ENCODE measurements at places on chromosomes 3 and 15.
A peak's percentile ranks its signal among the peaks of the same experiment; 100 is the strongest.

GRCh38 chr15:53511175-53511574, 248.3 kb downstream of the WDR72 start:
- no peaks in the 10 kb centered on the region for H3K27me3 ChIP-seq
- H3K4me3 ChIP-seq: no peak overlapping the region
- H3K36me3 ChIP-seq: no peaks in the 10 kb centered on the region
- no peak overlapping the region for H3K27ac ChIP-seq
- DNase-seq: no peak

GRCh38 chr3:154218728-154219127, 97.5 kb downstream of the ARHGEF26 start:
- H3K27ac ChIP-seq: no peak overlapping the region
- H3K36me3 ChIP-seq: no peaks in the 10 kb centered on the region
- no peaks in the 10 kb centered on the region for H3K4me1 ChIP-seq

DNA sequence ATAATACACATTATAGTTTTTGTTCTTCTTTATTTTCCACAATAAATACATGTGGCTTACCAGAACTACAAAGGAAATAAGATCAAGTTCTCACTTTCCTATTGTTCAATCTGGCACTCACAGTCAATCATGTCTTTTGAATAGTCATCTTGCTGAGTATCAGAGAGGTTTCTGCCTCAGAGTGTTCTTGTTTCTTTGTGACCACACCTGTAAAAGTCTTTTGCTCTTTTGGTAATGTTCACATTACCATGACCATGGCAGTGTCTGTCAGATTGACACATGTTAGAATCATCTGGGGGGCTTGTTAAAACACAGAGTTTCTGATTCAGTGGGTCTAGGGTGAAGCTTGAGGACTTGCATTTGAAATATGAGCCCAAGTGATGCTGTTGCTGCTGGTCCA, 135.0 kb downstream of the SATB1 start:
- H3K36me3 ChIP-seq: no peaks in the 10 kb centered on the region
- no peaks in the 10 kb centered on the region for H3K4me1 ChIP-seq
- H3K4me3 ChIP-seq: no peak overlapping the region
- no peak overlapping the region for H3K27ac ChIP-seq
- no peaks in the 10 kb centered on the region for H3K27me3 ChIP-seq
- no peak for DNase-seq

DNA sequence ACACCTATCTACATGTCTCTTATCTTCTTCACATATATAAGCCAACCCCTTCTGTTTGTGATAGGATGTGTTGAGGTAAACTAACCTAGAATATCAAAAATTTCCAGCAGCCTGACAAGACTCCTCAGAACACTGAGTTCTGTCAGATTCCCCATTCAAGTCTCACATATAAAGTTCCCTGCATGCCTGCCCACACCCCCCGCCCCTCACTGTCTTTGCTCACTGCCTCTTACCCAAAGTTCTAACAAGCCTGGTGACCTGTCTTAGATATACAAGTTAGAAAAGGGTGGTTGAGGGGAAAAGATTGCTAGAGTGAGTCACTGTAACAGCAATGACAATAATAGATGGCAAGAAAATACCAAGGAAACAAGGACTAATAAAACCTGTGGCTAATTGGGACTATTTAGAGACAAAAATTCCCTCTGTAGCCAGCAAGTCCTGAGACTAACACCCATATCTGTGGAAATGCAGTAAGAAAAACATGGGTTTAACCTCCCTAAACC, 40.1 kb downstream of the FBXO22 start:
- H3K36me3 ChIP-seq: peaks cover 9% of the 10 kb centered on the region
- H3K27ac ChIP-seq: no peak overlapping the region
- H3K4me3 ChIP-seq: no peak overlapping the region
- DNase-seq: no peak

GRCh38 chr3:27659279-27660021, 62.7 kb downstream of the EOMES start:
- peaks cover 5% of the 10 kb centered on the region for H3K4me1 ChIP-seq
- H3K27ac ChIP-seq: no peak overlapping the region
- H3K27me3 ChIP-seq: peaks cover 1% of the 10 kb centered on the region
- peak; percentile 49 for DNase-seq

- H3K36me3 ChIP-seq: peaks cover 23% of the 10 kb centered on the region
- peak; percentile 55 for DNase-seq
- H3K4me1 ChIP-seq: peaks cover 41% of the 10 kb centered on the region
- H3K27me3 ChIP-seq: no peaks in the 10 kb centered on the region
- H3K4me3 ChIP-seq: peak overlapping the region; percentile 40
- H3K27ac ChIP-seq: peak overlapping the region; percentile 85
Observed at GRCh38 chr3:37163262-37164015, 10.9 kb downstream of the LRRFIP2 start.

- no peaks in the 10 kb centered on the region for H3K27me3 ChIP-seq
- no peak for DNase-seq
- peaks cover 23% of the 10 kb centered on the region for H3K4me1 ChIP-seq
- H3K36me3 ChIP-seq: peaks cover 42% of the 10 kb centered on the region
- H3K27ac ChIP-seq: no peak overlapping the region
Observed at GRCh38 chr15:99635794-99636193, 70.0 kb downstream of the MEF2A start.

DNA sequence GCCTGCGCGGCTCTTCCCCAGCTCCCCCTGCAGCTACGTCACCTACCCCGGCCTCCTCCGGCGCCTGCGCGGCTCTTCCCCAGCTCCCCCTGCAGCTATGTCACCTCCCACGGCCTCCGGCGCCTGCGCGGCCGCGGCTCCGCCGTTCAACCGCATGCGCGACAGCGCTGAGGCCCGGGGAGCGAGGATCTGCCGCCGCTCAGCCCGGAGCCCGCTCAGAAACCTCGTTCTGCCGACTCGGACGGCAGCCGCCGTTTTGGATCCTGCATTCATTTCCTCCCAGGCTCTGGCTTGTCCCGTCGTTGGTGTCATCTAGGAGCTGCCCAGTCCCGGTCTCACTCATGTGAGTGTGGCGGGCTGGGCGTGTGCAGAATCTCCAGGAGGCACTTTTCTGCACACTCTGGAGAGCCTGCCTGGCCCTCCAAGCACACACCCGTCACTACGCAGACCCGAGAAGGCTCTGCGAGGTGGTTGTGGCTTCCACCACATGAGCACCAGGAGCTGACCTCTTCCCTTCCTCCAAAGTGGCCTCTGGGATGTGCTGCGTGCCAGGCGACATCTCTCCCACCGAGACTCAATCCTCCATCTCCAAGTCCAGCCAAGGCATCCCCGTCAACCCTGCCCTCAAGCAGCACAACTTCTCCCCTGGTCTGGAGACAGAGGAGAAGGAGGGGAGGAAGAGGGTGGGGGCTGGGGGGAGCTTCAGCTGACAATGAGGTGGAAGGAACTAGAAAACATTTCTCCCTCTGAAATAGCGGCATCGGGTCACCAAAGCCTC, 165.3 kb downstream of the CHSY1 start:
- DNase-seq: no peak
- no peak overlapping the region for H3K4me3 ChIP-seq
- H3K4me1 ChIP-seq: no peaks in the 10 kb centered on the region
- no peak overlapping the region for H3K27ac ChIP-seq

GRCh38 chr3:11236588-11237461, 35.4 kb upstream of the ATG7 start:
- peaks cover 5% of the 10 kb centered on the region for H3K27me3 ChIP-seq
- no peak overlapping the region for H3K4me3 ChIP-seq
- H3K36me3 ChIP-seq: peaks cover 9% of the 10 kb centered on the region
- no peak overlapping the region for H3K27ac ChIP-seq

DNA sequence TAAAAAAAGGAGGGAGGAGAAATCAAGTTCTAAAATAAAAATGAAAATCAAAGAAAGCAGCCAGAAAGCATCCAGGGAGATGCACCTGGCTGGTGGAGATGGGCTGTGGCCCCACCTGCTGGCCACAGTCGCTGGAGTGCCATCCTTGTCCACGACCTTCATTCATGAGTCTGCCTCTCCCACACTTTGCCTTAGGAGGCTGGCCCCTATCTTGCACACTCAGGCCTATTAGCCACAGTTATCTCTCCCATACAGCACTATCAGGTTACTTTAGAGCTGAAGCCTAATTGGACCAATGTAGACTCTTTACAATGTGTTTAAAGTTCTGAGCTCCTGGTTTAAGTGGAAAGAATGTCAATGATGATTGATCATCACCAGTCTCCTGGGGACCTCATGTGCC, 392.0 kb upstream of the RORA start:
- peaks cover 8% of the 10 kb centered on the region for H3K27me3 ChIP-seq
- no peak overlapping the region for H3K27ac ChIP-seq

GRCh38 chr3:121557426-121557934, 10.3 kb upstream of the ARGFX start:
- no peak overlapping the region for H3K27ac ChIP-seq
- H3K4me3 ChIP-seq: no peak overlapping the region
- DNase-seq: no peak
- no peaks in the 10 kb centered on the region for H3K4me1 ChIP-seq
- H3K36me3 ChIP-seq: no peaks in the 10 kb centered on the region
- peaks cover 8% of the 10 kb centered on the region for H3K27me3 ChIP-seq

- H3K4me3 ChIP-seq: no peak overlapping the region
- no peaks in the 10 kb centered on the region for H3K27me3 ChIP-seq
- peaks cover 6% of the 10 kb centered on the region for H3K36me3 ChIP-seq
- H3K4me1 ChIP-seq: no peaks in the 10 kb centered on the region
- no peak for DNase-seq
Observed at GRCh38 chr3:48863122-48863521, 15.4 kb upstream of the PRKAR2A start.

DNA sequence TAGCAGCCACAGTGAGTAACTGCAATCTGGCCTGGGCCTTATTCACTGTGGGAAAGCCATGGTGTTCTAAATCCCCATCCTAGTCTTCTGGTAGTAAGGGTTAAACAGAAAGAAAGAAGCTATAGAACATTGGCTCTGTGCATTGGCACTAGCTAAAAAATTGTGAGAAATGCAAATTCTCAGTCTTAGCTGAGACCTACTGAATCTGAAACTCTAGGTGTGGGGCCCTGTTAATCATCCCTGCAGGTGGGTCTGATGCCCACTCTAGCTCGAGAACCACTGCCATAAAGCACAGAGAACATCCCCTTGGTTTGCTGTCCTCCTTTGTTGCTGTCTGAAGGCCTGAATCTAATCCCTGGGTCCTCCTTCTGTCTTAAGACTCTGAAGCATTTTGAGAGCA, 59.3 kb downstream of the MEIS2 start:
- no peaks in the 10 kb centered on the region for H3K27me3 ChIP-seq
- no peak for DNase-seq
- no peak overlapping the region for H3K27ac ChIP-seq

GRCh38 chr3:112634786-112635541, 6.0 kb downstream of the CCDC80 start:
- peaks cover 5% of the 10 kb centered on the region for H3K4me1 ChIP-seq
- no peak for DNase-seq
- no peak overlapping the region for H3K27ac ChIP-seq
- H3K4me3 ChIP-seq: no peak overlapping the region

- no peak overlapping the region for H3K4me3 ChIP-seq
- H3K27ac ChIP-seq: no peak overlapping the region
- no peaks in the 10 kb centered on the region for H3K36me3 ChIP-seq
- peaks cover 2% of the 10 kb centered on the region for H3K27me3 ChIP-seq
- no peak for DNase-seq
Observed at GRCh38 chr3:168044049-168044448, 51.7 kb downstream of the GOLIM4 start.

GRCh38 chr15:88091444-88092016, 165.0 kb downstream of the NTRK3 start:
- H3K36me3 ChIP-seq: no peaks in the 10 kb centered on the region
- no peak for DNase-seq
- H3K27ac ChIP-seq: no peak overlapping the region
- peaks cover 5% of the 10 kb centered on the region for H3K27me3 ChIP-seq
- no peaks in the 10 kb centered on the region for H3K4me1 ChIP-seq

DNA sequence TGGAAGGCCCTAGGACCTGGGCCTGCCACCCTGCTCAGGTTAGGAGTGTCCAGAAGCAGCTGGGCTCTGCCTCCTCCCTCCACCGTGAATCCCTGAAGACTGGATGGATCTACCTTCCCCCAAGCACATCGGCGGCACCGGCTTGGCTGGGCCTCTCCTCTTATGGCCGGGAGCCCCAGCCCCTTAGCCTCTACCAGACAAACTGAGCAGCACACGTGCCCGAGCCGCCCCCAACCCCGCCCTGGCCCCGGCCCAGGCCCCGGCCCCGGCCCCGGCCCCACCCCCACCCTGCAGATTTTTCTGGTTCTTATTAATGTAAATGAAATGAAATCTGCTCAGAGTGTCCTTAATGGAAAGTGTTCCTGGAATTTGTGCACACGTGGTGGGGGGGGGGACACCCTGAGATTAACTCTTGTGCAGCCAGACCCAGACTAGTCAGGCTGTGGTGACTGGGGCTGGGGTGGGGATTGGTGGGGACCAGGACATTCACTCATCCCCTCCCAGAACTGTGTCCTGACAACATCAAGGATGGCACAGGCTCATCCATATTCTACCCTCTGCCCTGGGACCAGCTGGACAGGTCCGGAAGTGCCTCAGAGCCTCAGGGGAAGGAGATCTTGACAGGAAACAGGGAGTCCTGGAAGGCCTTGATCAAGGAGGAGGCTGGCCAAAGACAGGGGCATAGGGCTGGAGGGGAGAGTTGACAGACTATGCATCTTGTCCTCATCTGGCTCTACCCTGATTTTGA, 30.9 kb upstream of the SEMA3F start:
- no peak overlapping the region for H3K27ac ChIP-seq
- no peak for DNase-seq
- H3K36me3 ChIP-seq: peaks cover 2% of the 10 kb centered on the region
- no peaks in the 10 kb centered on the region for H3K4me1 ChIP-seq

- H3K27me3 ChIP-seq: peaks cover 11% of the 10 kb centered on the region
- no peak for DNase-seq
- no peaks in the 10 kb centered on the region for H3K36me3 ChIP-seq
- H3K4me3 ChIP-seq: no peak overlapping the region
Observed at GRCh38 chr15:93378558-93378957, 289.5 kb upstream of the RGMA start.

DNA sequence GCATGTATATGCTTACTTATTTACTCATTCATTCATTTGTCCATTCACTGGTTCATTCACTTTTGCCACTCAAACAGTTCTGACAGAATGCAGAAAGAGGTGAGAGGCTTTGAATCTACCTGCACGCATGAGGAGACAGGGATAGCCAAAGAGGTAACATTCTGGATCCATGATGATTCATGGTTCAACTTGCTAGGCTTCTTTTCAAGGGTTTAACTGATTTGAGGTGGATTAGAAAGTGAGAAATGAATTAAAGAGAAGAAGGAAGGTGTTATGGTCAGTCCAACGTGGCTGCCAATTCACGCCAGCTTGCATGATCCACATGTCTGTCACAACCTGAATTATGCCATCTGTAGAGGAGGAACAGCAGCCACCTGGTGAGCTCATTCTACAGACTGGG, 260.6 kb downstream of the ARRDC4 start:
- no peaks in the 10 kb centered on the region for H3K36me3 ChIP-seq
- peaks cover 1% of the 10 kb centered on the region for H3K27me3 ChIP-seq
- no peak for DNase-seq

GRCh38 chr15:73633991-73634495, 854 bp upstream of the NPTN start:
- H3K4me3 ChIP-seq: peak overlapping the region; percentile 86
- H3K27ac ChIP-seq: peak overlapping the region; percentile 80
- peaks cover 15% of the 10 kb centered on the region for H3K27me3 ChIP-seq
- peaks cover 61% of the 10 kb centered on the region for H3K4me1 ChIP-seq
- no peaks in the 10 kb centered on the region for H3K36me3 ChIP-seq
- DNase-seq: no peak

GRCh38 chr3:64351713-64352638, 126.7 kb upstream of the PRICKLE2 start:
- no peaks in the 10 kb centered on the region for H3K36me3 ChIP-seq
- no peak overlapping the region for H3K27ac ChIP-seq
- H3K4me1 ChIP-seq: peaks cover 6% of the 10 kb centered on the region
- no peak for DNase-seq

Data from activated naive CD8-positive, alpha-beta T cell treated with anti-CD3 and anti-CD28 coated beads, Interleukin-2, amount 50 U/mL, for 24 hours (primary cell).